ENCODE measurements at places on chromosomes 1 and 21.

- no peak for DNase-seq
Measured at GRCh38 chr1:55669293-55669692, 454.1 kb upstream of the USP24 start.

- DNase-seq: no peak
Measured at GRCh38 chr1:2482588-2482987, 6.5 kb downstream of the PLCH2 start.

DNA sequence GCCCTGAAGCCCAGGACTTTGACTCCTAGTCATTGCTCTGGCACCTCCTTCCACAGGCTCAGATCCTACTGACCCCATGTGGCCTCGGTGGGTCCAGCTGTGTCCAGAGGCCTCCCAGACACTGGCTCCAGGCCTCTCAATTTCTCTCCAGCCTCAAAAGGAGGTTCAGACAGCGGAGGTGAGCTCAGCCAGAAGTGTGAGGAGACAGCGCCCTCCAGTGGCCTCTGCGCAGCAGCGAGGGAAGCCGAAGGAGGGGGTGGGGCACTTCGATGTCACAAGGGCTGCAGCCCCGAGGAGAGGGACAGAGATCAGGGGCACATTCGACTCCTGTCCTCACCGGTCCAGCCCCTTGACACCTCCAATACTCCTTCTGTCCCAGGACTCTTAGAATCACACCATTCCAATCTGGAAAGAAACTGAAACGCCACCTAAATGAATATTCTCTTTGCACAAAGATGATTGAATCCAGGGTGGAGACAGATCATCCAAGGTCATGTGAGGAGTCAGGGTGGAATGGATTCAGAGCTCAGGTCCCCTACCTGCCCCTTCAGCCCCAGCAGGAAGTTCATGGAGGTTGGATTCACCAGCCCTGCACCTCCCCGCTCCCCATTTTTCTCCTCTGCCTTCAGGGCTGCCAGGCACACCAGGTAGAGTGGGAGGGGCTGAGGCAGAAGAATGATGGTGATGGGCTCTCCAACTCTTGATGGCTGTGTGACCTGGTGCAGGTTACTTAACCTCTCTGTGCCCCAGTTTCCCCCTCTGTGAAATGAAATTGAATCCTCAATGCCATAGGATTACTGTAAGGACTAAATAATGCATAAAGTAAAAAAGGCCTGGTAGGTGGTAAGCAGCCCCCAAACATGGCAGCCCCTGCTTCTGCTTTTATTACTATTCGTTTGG, 34.8 kb upstream of the ZBTB40 start:
- peak; percentile 57 for DNase-seq

DNA sequence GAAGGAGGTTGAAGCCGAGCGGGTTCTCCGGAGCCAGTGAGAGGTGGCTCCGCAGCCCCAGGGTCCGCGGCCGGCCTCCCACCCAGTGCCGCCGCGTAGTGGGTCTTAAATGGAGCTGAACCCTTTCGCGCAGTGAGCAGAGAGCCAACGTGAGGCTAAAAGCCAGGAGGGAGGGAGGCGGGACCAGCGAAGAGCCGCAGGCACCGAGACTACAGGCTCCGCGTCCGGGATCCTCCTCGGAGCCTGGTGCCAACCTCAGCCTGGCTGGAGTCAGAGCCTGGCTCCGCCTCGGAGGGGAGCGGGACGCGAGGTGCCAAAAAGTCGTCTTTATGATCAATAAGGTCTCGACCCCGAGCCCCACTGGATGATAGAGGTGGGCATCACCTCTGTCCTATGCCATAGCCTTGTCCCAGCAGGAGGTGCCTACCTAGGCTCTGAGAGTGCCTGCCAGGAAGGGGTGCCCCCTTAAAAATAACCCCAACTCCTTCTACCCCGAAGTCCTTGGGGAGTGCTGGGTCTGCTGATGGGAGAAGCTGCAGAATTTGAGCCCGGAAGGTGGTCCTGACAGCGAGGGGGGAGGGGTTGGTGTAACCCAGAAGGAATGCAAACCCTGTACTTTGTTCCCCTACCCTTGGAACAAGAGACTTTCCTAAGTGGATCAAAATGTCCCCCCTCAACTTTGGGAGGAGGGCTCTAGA, 1.6 kb downstream of the IGSF21 start:
- no peak for DNase-seq

DNA sequence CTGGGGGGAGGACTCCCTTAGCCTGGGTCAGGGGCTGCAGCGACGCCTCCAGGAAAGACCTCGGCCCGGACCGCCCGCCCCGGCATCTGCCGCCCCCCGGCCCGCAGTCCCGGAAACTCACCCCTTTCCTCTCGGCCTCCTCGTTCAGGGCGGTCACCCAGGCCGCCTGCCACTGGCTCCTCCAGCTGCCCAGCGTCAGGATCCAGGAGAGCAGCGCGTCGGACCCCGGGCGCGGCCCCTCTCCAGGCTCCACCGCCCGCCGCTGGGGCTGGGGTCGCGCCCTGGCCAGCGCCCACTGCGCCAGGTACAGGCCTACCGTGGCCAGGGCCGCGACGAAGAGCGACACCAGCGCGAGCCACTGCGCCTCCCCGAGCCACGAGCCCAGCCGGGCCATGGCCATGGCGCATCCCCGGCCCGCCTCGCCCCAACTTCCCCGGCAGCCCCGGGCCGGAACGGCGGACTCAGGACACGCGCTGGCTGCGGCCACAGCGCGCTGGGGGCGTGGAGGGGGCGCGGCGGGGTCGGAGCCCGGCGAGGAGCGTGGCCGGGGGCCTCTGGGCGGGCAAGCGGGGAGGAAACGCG, 478 bp downstream of the C2CD2 start:
- DNase-seq: no peak

GRCh38 chr1:231107151-231107550, 54.7 kb upstream of the TRIM67 start:
- DNase-seq: no peak
